ENCODE measurements at places on chromosomes 6 and 20.
A peak's percentile ranks its signal among the peaks of the same experiment; 100 is the strongest.

DNA sequence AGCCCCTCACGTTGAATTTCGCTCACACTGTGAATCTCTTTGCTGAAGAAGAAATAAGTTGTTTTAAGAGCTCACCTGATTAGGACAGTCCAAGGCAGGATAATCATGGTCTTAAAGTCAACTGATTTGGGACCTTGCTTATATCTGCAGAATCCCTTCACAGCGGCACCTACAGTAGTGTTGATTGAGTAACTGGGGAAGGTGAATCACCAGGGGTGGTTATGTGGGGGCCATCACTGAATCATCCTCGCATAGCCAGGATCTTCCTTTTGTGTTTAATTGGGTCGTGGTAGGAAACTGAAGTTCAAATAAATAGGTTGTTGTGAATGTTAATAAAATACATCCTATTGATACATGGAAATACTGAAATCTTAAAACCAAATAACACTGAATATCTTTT lies 20.2 kb upstream of the MICA start:
- no peak for DNase-seq

- DNase-seq = no peak
Observed at GRCh38 chr6:52304983-52305390, 20.4 kb upstream of the MCM3 start.

DNA sequence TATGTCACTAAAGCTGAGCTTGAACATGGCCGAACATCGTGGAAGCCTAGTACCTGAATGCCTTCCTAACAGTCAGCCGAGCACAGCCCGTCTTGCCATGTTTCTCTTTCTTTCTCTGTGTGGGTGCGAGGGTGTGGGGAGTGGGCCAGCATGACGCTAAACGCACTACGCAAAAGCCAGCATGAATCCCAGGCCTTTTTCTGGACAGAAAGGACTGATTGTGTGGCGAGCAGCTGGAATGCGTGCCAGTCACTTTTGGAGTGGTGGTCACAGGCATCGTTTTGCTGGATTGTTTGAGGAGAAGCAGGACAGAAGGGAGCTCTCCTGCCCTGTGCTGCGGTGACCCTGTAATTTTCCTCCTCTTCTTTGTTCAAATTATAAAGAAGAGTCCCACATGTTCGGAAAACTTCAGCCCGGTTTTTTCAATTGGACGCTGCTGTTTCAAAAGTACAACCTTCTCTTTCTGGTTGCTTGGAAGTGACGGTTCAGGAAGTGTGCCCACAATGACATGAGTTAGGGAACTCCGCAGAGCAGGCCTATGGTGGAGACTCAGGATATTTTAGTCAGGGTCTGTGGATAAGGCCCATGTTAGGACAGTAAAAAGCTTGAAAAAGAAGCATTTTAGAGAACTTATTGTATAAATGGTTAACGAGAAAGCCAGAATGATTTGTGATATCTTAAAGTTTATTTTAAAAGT lies 54.3 kb downstream of the PDE7B start:
- DNase-seq = no peak

DNA sequence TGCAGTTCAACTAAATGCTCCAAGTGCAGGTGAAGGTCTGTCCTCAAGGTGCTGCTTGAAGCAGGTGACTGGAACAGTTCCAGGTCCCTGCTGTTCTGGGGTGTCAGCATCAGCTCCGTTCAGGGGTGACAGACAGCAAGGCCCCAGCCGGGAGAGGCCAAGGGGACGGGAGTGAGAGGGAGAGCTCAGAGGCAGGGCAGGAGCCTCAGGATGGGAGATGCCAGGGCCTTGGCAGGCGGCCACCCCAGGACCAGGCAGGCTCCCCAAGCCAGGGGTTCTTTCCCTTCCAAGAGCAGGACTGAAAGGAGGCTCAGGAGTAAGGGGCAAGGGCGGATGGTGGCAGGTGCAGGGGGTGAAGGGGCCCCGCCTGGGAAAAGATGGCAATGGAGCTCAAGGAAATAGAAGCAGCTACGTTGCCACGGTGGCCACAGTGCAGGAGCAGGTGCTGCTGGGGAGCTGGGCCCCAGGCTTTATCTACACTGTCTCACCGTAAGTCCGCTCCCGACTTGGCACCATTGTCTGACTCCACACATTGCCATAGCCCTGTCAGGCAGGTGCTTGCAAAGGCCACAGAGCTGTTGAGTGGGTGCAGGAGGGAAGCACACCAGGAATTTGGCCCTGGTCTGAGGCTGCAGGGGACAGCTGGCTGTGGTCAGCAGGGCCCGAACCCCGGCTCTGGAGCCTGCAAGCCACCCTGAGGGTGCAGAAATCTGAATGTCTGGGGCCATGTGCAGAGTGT lies 43.1 kb downstream of the ERMARD start:
- no peak for DNase-seq

- no peak for DNase-seq
Observed at GRCh38 chr6:34249469-34250261, 859 bp upstream of the SMIM29 start.

DNA sequence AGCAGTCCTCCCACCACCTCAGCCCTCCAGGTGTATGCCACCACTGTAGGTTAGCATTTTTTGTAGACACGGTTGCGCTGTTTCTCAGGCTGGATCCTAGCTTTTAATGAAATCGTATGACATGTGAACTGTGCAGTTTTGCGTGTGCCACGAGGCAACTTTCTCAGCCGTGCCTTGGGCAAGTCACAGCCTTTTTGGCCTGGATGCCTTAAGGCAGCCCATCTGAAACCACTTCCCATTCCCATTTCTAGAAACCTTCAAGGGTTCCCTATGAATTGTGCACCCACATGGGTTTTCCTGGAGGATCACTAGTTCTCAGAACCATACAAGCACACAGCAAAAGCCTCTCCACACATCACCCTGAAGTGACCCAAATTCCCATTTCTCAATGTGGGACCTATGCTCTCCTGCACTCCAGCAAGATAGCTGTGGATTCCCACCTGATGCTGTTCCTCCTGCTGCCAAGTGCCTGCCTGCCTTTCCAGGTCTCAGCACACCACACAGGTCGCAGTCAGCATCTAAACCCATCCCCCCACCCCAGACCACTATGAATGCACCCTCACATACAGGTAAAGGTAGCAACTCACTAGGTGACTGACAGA lies 28.9 kb downstream of the SNX5 start:
- no peak for DNase-seq

- DNase-seq = no peak
Observed at GRCh38 chr6:134381959-134382358, 64.0 kb upstream of the SGK1 start.

GRCh38 chr6:22071270-22072041 lies 225.4 kb downstream of the PRL start:
- no peak for DNase-seq

- no peak for DNase-seq
Observed at GRCh38 chr20:63686492-63687321, 9.7 kb upstream of the TNFRSF6B start.

- no peak for DNase-seq
Observed at GRCh38 chr20:40488401-40488800, 200.6 kb downstream of the MAFB start.

GRCh38 chr6:80214436-80215022 lies 108.1 kb downstream of the BCKDHB start:
- DNase-seq = no peak

- no peak for DNase-seq
Observed at GRCh38 chr6:112308476-112308875, 38.7 kb upstream of the RFPL4B start.

- no peak for DNase-seq
Observed at GRCh38 chr6:126040826-126041225, 54.5 kb downstream of the TRMT11 start.

DNA sequence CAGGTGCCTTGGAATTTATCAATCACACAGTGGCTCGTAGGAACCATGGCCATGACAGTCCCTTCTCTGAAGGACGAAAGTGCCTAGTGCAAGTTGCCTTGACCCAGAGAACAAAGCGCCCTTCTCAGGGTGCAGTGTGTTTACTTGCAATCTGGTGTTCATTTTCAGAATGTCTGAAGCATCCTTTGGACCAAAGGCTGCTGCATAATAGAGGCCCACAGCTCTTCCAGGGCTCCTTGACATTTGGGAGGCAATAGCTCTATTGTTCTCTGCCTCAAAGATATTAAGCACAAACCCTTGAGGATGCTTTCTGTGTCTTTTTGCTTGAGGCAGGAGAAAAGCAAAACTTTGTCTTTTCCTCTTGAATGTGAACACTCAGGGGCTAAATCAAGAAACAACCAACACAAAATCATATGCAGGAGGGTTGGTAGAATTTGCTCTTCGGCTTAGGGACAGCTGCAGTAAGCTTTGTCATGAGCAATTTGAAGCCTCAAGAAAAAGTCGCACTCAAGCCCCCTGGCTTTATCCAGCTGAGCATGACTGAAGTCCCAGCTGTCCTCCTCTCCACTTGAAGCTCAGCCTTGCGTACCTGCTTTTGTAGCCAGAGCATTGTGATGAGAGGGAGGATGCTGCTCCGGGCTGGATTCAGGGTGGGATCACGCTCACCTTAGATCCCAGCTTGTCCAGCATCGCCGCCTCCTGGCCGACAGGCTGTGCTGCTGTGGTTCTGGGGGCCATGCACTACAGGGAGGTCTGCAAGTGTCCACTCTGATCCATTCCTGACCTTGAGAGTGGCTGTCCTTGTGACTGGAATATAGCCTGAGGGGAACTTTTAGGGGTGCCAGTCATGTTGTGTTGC lies 495.4 kb downstream of the CDH26 start:
- DNase-seq = no peak

DNA sequence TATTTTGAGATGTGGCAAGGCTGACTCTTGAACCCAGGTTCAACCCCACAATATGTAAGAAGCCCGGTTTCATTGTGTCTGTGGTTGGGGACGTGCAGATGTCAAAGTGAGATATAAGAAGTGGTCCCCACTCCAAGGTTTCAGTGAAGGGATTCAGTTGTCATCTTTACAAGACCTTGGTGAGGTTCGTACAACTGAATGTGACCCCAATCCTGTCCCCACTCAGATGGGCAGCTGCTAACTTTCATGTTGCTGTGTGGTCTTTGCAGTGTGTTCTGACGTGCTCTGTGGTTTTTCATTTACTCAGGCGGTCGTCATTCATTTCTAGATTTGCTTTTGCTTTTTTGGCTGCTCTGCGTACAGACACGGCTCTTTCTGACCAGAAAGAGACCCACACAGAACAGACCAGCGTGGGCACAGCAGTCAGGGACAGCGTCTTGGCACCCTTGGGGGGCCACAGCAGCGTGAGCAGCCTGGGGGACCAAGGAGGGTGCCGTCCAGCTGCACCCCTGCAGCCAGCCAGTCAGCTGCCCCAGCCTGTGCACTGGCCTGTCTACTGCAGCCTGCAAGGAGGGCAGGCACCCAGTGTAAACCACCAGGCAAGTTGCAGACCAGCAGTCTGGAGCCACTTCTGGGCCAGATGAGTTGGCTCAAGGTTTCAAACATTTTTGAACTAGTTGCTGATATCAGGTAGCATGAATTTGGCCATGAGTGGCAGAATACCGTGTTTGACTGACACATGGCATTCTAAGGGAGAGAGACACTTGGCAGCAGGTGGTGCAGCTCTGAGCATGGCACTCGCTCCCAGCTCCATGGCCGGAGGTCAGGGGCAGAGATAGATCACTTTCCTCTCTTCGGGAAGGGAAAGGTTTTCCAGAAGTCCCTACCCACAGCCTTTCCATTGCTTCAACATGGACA lies 49.4 kb upstream of the IRF4 start:
- no peak for DNase-seq

- DNase-seq = no peak
Observed at GRCh38 chr20:59299945-59300332, 472 bp upstream of the EDN3 start.

- no peak for DNase-seq
Observed at GRCh38 chr6:34531580-34532201, 24.4 kb downstream of the SPDEF start.

- DNase-seq = no peak
Observed at GRCh38 chr6:163709693-163710092, 295.2 kb downstream of the QKI start.

DNA sequence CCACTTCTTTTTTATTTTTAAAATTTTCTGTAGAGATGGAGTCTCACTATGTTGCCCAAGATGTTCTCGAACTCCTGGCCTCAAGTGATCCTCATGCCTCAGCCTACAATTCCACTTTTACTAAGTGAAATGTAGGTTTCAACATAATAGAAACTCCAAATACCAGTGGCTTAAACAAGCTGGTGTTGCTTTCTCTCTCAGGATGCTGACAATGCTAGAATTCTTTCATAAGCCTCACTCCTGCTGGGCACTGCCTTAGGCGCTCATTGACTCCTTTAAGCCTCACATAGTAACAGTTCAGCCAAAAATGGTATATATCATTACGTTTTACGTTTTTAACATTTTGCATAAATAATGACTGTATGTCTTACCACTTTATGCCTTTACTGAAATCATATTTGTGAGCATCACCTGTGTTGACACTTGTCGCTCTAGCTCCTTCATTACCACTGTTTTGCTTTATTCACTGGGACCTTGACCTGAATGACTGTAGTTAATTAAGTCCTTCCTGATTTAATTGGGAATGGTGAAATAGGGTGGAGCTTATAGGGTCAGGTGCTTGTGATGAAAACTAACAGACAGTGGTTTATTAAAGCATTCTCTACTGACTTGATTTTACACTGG lies 3.9 kb upstream of the CST9 start:
- no peak for DNase-seq

DNA sequence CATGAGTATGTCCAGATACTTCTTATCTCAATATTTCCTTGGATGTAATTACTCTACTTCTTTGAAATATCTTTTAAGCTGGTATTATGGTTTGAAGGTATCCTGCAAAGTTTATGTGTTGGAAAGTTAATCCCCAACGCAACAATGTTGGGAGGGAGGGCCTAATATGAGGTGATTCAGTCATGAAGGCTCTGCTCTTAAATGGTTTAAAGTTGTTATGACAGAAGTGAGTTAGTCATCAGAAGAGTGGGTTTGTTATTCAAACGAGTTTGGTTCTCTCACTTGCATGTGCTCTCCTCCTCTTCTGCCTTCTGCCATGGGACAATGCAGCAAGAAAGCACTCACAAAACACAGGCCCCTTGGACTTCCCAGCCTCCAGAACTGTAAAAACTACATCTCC lies 176.3 kb downstream of the KCNQ5 start:
- no peak for DNase-seq

- no peak for DNase-seq
Observed at GRCh38 chr6:11613858-11614257, 76.3 kb downstream of the TMEM170B start.

- no peak for DNase-seq
Observed at GRCh38 chr6:26437550-26437949, 2.8 kb upstream of the BTN3A3 start.

DNA sequence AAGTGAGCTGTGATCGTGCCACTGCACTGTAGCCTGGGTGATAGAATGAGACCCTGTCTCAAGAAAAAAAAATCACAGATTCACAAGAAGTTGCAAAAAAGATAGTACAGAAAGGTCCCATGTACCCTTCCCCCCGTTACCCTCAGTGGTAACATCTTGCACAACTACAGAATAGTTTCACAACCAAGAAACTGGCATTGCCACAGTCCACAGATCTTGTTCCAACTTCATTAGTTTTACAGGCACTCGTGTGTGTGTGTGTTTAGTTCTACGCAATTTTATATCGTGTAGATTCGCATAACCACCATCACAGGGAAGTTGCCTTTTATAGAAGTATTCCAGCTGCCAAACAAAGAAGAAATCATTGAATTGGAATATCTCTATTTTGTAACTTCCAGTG lies 19.1 kb downstream of the SPATA2 start:
- DNase-seq = no peak

- peak; percentile 39 for DNase-seq
Observed at GRCh38 chr6:117449549-117450439, 24.1 kb upstream of the ROS1 start.

Measured in memory B cell (primary cell).